Karpas-422 (cell line): ENCODE measurements at places on chromosomes 16 and 17.

- DNase-seq: no peak
Measured at GRCh38 chr16:180101-180675, at the start of gene HBQ1. HBQ1 (plus strand) TSS chr16:180459; CDS start chr16:180487, 28 bp downstream.

DNA sequence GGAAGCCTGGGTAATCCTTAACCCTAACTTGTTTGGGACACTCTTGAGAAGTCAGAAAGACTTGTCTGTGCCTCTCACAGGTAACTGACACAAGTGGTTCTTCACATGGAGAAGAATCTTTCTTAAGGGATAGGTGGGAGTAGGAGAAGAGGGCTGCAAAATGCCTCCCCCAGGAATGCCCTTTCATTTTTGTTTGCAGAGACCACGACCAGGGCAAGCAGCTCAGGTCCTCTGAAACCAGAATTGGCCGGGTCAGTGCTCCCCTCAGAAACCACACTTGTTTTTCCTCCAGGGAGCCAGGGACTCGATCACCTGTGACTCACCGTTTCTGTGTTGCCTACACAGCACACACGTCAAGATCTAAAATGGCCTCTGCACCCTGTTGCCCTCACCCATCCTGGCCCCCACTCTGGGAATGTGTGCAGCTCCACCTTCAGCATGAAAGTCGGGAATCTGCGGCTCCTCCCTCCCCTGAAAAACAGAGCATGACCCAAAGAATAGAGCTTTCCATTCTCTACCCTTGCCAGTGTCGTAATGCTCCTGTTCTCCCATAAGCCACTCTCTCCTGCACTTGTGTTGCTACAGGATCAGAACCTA is 36.1 kb downstream of the HNF1B start:
- DNase-seq: no peak

- peak; percentile 49 for DNase-seq
Measured at GRCh38 chr16:85445064-85445778, 167.9 kb upstream of the GSE1 start.

- peak; percentile 92 for DNase-seq
Measured at GRCh38 chr17:41648411-41649195, 24.2 kb upstream of the KRT17 start.

GRCh38 chr17:9557857-9558256 is 17.8 kb downstream of the STX8 start:
- no peak for DNase-seq

DNA sequence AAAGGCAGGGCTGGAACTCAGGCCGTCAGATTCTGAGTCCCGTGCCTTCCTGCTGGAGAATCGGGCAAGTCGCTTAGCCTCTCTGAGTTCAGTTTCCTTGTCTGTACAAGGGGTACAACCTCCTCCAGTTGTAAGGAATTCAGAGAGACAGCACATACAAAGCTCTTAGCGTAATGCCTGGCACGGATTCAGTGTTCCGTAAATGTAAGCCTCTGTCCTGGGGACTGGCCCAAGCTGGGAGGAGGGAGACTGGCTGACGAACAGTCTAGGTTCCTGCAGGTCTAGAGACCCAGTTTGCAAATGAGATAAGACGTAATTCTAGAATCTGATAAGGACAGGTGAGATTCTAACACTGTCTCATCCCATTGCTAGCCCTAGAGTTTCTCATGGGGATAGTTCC is 9.9 kb downstream of the METTL22 start:
- no peak for DNase-seq

DNA sequence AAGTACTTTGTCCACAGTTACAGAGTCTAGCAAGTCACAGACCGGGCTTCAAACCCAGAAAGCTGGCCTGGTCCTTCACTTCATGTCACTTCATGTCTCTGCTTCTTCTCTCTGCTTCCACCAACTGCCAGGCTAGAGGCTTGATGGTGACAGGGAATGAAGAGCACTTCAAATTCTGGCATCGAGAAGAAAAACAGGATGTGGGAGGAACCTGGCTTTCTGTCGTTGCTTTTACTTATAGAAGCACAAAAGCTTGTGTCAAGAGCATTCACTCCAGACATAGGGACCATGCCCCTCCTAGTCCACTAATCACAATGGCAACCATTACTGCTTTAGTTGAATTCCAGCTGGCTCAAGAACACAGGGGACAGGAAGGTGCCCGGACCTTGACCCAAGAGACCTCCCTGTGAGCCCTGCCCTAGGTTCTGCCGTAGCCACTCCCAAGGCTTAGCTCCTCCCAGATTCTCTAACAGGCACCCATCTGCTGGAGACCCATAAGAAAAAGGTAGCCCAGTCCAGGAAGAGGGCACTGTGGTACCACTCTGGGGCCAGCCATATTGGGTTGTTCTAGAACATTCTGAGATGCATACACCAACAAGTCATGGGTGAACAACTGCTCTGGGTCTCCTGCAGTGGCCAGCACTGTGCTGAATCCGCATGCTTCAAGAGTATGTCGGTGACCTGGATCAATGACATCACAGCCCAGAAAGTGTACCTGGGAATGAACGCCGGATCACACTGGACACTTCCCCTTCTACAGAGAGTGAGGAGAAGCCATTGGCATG is 181.8 kb downstream of the C16orf95 start:
- DNase-seq: no peak

DNA sequence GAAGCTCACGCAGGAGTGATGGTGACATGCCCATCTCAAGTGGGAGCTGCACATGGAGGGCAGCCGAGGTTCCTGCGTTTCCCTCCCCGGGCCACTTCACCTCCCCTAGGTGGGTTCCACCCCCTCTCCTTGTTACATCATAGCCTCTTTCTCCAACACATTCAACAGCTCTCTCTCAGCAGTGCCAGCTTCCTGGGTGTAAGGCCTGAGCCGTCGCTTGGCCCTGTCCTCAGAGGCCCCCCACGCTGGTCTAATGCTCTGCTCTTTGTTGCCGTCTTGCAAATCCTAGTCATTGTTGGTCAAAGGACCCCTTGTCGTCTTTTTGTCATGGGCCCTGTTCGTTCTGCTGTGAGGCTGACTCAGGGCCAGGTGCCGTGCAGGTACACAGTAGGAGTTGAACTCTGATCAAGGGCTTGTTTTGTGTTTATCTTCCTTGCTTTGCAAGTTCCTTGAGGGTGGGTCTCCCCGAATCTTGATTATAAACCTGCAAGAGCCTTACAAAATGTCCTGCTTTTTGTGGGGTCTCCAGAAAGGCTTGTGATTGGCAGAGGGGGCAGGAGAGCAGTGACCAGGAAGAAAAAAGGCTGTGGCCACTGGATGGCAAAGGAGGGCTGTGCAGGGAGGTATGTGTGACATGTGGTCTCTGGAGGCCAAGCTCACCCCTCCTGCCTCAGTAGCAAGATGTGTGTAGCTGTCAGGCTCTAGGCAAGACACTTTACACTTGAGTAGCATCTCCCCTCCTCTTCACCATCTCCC is 136.6 kb downstream of the CCDC182 start:
- DNase-seq: no peak
